ENCODE measurements at places on chromosomes 2 and 18. TPM values are rescaled to one million over a fixed set of nuclear protein-coding genes. Genes with fewer than 3 reads are reported as not detected.

DNA sequence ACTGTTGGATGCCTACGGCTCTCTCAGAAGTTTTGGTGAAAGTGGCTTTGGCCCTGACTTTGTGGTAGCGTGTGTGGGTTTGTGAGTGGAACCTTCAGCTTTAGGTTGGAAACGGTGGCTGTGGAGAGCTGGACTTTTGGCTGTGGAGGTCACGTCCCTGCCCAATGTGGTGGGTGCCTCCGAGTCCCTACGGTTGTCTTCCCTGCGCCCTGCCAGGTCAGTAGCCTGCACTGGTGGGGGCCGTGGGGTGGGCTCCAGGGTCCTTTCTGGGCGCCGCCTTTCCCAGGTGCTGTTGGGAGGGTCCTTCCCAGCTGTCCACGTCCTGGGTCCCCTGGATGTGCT, 11.1 kb downstream of the COLEC11 start:
- DNase-seq = no peak

- DNase-seq = peak; percentile 85
Measured at GRCh38 chr18:457140-457519, 43.4 kb downstream of the COLEC12 start.

DNA sequence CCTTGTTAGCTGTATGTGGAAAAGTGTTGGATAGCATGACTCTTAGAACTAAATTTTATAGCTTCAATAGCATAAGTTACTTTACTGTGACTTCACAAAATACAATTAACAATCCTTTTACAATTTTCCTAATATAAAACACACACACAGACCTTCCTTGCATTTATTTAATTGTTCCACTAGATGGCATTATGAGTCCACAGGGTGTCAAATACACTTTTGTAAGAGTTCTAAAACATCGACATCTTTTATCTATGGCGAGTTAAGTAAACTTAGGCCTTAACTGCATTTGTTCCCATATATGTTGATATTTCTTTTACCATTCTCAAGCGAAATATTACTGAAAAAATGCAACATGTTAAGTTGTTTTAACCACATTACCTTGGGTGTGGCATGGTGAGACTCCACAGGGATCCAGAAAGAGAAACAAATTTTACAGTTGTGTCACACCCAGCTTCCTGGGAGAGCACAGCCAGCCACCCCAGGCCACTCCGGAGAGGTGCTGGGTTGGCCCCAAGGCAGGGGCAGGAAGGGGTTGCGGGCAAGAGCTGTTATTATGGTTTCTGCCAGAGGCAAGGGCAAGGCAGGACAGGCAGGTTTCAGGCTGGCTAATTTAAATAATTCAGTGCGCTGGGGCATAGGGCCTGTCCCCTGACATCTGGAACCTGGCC, 312.4 kb upstream of the MC4R start:
- peak; percentile 34 for DNase-seq

GRCh38 chr2:43408407-43409160, 182.2 kb upstream of the ZFP36L2 start:
- DNase-seq = no peak

DNA sequence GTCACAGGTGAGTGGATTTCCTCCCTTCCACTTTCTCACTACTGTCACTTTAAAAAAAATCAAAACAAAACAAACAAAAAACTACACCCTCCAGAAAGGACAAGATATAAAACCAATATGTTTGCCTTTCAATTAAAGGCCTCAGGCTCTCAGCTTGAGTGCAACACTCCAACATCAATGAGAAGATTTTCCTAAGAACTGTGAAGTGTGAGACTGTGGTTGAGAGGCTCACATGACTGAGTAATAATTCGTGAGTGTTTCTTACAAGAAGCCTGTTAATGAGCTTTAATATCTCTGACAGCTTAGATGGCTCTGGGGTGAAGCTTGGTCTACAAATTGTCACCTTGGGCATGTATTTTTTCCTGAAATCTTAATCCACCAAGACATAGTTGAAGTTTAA, 216.1 kb downstream of the ETAA1 start:
- no peak for DNase-seq

Gene NYAP2
- not detected for polyA plus RNA-seq

Gene OSR1
- 21.1 TPM for polyA plus RNA-seq

Gene ACTR1B
- 53.4 TPM for polyA plus RNA-seq

Gene TLX2
- polyA plus RNA-seq = not detected

Gene RTP5
- polyA plus RNA-seq = not detected

Gene EML6
- 0.49 TPM for polyA plus RNA-seq

All from GM23248 (cell line).